Posterior vena cava (tissue), 2 donors: ENCODE measurements at places on chromosomes 1 and 21. TPM values are rescaled to one million over a fixed set of nuclear protein-coding genes. Genes with fewer than 3 reads are reported as not detected.

GRCh38 chr1:160546942-160547341, 23.9 kb upstream of the SLAMF6 start:
- peak; percentile 84 for DNase-seq

DNA sequence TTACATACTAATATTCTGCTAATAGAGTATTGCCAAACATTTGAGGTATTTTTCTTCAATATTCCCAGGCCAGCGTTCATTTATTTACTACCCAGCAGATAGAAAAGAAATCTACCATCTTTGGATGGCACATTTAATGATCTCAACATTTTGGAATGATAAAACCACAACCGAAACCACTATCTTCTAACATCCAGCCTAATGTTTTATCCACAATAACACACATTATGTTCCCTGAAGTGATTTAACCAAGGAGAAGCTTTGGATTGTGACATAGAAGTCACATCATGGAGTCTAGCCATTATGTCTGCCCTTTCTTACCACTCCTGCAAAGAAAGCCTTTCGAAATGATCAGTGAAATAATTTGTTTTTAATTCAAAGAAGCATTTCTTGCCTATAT, 497.1 kb upstream of the PLXNA2 start:
- DNase-seq: no peak

DNA sequence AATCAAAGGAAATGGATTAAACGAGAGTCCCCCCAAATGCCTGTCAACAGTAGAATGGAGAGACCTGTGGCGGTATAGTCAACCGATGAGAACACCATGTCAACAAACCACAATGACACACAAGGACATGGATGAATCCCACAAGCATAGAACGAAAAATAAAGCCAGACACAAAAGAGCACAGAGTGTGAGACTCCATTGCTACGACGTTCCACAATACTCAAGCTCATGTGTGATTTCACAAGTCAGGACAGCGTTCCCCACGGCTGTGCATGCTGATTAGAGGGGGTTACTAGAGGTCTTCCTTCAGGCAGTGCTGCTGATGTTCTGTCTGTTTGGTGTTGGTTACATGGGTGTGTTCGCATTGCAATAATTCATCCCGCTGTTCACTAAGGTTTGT, 5.8 kb upstream of the PLA2G2D start:
- DNase-seq: no peak

DNA sequence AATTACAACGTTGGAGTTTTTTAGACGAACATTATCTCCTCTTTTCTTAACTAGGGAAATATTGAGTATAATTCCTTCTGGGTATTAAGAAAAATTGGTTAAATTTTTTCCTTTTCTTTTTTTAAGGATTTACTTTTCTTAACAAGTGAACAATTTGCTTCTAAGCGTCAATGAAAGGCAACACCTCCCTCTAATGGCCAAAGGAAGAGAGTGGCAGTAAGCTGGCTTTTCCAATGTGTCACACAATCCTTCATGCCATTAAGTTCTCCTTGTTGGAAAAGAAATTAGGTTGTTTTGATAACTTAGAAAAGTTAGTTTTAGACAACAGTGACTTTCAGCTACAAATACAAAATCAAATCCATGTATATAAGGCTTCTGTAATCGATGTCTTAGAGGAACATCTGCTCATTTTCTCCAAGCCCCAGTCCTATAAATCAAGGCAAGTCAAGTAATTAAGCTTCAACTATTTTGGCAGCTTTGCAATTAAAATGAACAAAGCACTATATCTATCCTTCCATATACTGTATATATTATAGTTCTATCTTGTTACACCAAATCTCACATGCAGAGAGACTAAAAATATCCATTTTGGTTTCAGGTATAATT, 62.8 kb downstream of the EDEM3 start:
- DNase-seq: no peak

GRCh38 chr1:118920124-118920717, 67.9 kb downstream of the TBX15 start:
- no peak for DNase-seq

DNA sequence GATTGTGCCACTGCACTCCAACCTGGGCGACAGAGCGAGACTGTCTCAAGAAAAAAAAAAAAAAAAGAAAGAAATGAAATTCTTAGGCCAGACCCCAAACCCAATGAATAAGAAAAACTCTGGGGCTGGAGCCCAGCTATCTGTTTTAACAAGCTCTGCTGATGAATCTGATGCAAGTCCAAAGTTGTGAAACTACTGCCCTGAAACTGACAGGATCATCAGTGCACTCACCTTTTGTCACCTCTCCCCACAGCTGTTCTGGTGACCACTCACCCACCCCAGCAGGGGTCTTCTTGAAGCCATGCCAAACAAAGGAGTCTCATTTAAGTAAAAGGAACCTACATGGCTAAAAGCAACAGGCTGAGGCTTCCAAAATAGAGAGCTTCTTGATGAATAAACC, 8.4 kb downstream of the PABPC4 start:
- no peak for DNase-seq

- no peak for DNase-seq
Observed at GRCh38 chr1:44723496-44724295, 7.3 kb downstream of the RNU5D-1 start.

GRCh38 chr1:160767395-160768294, 28.3 kb upstream of the LY9 start:
- DNase-seq: no peak

GRCh38 chr1:204420039-204421004, 8.7 kb upstream of the PPP1R15B start:
- DNase-seq: no peak

DNA sequence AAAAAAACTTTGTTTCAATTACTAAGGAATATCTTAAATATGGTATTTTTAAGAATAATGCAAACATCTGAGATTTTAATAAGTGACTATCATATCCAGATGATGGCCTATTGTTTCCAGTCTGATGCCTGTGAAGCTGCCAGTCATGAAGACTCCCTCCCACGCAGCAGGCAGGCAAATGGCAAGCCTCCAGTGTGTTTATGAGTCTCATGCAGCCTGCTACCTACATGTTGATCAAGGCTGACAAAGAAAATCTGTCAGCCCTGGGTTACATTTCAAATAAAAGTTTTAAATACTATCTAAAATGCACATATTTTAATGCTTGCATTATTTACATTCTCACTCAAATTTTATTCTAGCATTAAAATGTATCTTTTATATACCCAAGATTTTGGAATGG, 137.6 kb upstream of the RNPC3 start:
- DNase-seq: no peak

GRCh38 chr1:209884665-209885117, 53.3 kb upstream of the SYT14 start:
- DNase-seq: peak; percentile 89

DNA sequence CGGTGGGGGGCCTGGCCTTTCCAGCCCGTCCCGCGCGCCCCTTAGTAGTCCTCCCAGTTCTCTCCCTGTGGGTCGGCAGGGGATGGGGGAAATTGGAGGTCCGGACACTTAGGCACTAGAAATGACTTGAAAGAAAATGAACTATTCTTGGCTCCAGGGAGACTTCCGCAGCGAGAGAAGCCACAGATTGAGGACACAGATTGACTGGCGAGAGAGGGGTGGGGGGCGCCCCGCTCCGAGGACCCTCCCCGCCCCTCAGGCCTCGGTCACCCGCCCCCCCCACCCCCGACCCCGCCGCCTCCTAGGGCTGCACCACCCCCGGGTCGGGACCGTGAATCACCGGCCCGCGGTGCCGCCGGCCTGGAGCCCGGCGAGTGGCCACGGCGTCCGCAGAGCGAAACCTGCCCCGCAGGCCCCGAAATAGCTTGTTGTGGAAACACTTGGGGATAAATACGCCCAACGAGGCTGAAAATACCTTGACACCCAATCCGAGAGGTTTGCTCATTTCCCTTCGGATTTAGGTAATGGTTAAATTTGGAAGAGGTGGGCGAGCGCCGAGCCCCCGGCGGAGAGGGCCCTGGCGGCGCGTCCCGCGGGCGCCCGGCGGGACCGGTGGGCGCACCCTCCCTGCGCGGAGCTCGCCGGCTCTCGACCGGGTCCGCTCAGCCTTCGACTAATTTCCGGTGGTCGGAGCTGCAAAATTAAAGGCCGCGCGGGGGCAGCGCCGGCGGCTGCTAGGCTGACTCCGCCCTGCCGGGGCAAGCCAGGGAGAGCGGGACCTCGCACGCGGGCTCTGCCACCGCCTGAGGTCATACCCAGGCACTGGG, at the start of gene GFI1:
Gene GFI1, minus strand, starts transcription at position 675 of the 827 bp plus-strand sequence. CDS start 3,438 bp downstream, outside the sequence.
- DNase-seq: peak; percentile 81

- DNase-seq: no peak
Observed at GRCh38 chr1:36585569-36586548, 103.1 kb upstream of the CSF3R start.

- no peak for DNase-seq
Observed at GRCh38 chr1:11174261-11174942, 14.8 kb upstream of the ANGPTL7 start.

- no peak for DNase-seq
Observed at GRCh38 chr1:50181027-50181663, 72.4 kb downstream of the ELAVL4 start.

DNA sequence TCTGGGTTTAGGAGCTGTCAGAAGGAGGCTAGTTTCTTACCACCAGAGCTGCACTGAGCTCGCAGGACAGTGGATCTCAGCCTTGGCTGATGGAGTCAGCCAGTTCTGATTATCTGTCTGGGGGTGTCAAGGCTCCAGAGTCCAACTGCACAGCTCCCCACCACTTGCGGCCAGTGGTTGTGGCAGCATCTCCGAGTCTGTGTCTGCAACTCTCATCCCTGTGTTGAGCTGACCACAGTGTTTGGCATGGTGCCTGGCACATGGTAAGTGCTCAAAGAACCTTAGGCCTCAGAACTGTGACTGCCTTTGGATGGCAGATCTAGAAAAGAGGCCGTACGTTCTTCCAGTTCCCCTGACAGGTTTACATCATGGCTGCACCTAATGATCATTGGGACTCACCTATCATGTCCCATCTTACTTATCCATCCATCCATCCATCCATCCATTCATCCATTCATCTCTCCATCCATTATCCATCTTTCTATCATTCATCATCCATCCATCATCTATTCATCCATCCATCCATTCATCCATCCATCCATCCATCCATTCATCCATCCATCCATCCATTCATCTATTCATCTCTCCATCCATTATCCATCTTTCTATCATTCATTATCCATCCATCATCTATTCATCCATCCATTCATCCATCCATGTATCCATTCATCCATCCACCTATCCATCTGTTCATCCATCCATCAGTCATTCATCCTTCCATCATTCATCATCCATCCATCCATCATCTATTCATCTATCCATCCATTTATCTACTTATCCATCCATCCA, 114.5 kb downstream of the CRYAA start:
- DNase-seq: no peak

DNA sequence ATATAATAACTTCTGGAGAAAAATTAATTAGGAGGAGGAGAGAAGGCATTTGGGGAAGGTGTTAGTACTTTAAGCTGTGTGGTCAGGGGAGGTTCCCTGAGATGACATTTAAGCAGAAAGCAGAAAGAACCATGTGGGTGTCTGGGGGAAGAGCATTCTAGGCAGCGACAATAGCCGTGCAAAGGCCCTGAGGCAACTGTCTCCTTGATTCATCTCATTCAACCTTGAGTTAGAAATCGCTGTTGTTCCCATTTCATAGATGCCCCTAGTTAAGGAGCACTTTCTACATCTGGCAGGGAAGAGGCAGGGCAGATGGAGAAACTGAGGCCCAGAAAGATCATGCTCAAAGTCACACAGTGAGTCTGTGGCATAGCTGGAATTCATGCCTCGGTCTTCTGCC, 108.6 kb upstream of the RUNX3 start:
- DNase-seq: no peak

DNA sequence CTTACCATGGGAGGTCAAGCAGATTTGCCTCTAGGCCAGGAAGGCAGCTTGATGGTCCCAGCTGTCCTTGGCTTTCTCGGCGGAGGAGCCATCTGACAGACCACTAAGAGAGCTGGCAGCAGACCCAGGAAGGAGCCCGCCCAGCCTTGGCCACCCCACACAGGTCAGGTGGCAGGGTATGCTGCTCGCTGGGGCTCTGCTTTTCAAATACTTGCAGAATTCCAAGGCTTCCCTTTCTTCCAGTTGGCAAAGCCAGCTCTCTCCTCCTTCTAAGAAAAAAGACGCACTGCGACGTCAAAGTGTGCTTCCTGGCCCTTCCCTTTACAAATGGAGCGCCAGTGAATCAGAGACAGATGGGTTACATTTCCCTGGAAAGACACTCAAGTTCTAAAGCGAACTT, 229.4 kb downstream of the CACNA1E start:
- DNase-seq: no peak

DNA sequence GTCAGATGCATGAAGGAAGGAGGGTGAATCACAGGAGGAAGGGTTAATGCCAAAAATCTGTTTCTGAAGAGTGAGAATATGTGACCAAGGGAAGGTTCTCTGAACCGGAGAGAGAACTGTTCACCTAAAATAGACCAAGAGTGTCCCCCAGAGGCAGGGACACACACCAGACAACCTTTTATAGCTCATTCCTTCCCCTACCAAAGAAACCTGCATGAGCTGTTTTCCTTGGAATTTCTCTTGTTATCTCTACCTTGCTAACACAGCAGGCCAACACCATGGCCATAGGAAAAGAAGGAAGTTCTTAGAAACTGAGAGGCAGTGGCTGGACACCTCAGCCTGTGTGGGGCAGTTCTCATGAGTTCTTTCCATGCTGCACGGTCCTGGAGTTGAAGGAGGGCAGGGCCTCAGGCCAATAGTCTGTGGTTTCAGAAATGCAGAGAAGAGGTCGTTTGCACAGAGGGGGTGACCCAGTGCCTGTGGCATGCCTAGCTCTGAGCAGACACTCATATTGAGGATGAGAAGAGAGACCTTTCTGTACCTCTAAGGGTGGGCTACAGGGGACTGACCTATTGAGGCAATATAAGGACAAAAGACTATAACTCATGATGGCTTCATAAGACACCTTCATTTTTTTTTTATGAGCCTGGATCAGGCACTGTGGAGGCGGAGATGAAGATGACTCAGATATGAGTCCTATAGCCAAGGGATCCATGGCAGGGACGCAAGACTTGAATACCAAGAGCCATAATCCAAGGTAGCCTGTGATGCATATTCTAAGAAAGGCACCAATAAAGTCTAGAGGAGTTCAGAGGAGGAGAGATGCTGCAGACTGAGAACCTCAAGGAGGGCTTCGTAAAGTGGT, 39.4 kb downstream of the IGFN1 start:
- peak; percentile 47 for DNase-seq

The SGIP1 gene
- total RNA-seq: 25.6 TPM

The PIGP gene
- 28.9 TPM for total RNA-seq

The THEM5 gene
- total RNA-seq: not detected

The ARMH1 gene
- 1.6 TPM for total RNA-seq

The DYNLT4 gene
- not detected for total RNA-seq

The ATP6V1G3 gene
- total RNA-seq: not detected

The PEAR1 gene
- 14.6 TPM for total RNA-seq

The LAMC2 gene
- 2.9 TPM for total RNA-seq

The FAM78B gene
- 1.5 TPM for total RNA-seq

The CTSS gene
- total RNA-seq: 50.2 TPM

The EDARADD gene
- total RNA-seq: 0.24 TPM

The KPRP gene
- not detected for total RNA-seq

The CCSAP gene
- total RNA-seq: 4.7 TPM

The ACTA1 gene
- 6.4 TPM for total RNA-seq

The PAPPA2 gene
- 0.38 TPM for total RNA-seq
